ENCODE measurements at places on chromosomes 3 and 15. TPM values are rescaled to one million over a fixed set of nuclear protein-coding genes. Genes with fewer than 3 reads are reported as not detected.

- no peak for ATAC-seq
Observed at GRCh38 chr15:68615301-68615700, 36.5 kb downstream of the CORO2B start.

GRCh38 chr3:60580809-60581208 lies 670.4 kb downstream of the FHIT start:
- no peak for ATAC-seq

DNA sequence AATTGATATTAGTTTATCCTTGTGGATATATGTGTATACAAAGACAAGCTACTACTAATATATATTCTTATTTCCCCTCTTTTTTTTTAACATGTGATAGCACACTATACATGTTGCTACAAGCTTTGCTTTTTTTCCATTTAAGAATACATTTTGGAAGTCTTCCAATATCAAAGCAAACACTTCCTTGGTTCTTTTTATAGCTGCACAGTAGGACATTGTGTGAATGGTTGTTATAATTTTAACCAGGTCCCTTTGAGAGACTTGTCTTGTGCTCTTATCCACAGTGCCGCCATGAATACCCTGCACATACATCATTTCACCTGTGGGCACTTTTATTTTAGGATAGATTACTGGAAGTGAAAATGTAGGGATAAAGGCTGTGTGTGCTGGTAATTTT lies 88.7 kb downstream of the CACNA2D3 start:
- no peak for ATAC-seq

DNA sequence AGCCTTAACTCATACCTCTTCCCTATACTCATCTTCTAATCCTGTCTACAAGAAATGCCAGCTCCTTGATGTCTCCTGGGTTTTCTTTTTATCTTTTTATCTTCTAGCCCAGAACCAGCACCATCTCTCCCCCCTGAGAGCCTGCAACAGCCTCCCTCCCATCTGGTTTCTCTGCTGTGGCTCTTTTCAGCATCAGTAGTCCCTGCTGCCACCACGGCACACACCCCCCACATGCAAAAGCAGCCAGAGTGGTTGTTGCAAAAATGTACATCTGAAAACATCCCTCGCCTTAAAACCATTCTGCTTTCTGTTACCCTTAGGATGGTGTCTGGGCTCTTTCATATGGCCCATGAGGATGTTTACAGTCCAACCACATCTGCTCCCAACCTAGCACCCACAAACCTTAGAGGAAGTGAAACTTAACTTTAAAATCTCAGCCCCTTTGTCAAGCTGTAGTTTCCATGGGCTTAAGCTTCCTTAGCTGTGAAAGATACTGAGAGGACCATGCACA lies 775 bp downstream of the TTC21A start:
- ATAC-seq: peak; percentile 42

DNA sequence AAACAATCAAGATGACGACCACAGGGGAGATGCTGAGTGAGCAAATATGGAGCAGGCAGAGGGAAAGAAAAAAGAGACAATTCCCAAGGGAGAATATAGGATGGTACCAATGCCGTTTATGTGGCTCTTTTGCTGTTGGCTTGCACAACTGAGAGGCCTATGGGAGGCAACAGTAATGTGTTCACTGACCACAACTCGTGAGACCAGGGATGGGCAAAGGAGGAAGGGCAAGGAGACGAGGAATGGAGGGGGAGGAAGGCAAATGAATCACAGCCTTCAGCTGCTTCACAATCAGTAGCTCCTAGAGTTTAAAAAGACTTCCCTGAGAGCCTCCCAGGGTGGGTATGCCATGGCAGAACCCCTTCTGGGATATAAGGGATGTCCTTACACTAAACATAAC lies 131.5 kb downstream of the SLC9A9 start:
- no peak for ATAC-seq

The LRRC31 gene
- not detected for total RNA-seq

The FRMD5 gene
- 0.66 TPM for total RNA-seq

The GPR156 gene
- 0.24 TPM for total RNA-seq

Measured in activated T-helper 17 cell treated with anti-CD3 and anti-CD28 coated beads, Interleukin-2, amount 50 U/mL, for 72 hours (primary cell).